Dermis lymphatic vessel endothelial cell (primary cell): ENCODE measurements at places on chromosomes 13 and 19. TPM values are rescaled to one million over a fixed set of nuclear protein-coding genes. Genes with fewer than 3 reads are reported as not detected.

The MISP3 gene
- total RNA-seq, result under 0.01 and 0.22 TPM in 2 replicates

The CEACAM8 gene
- not detected in 2 replicates for total RNA-seq

The STX10 gene
- 77.0 and 80.2 TPM in 2 replicates for total RNA-seq

The CGB2 gene
- total RNA-seq, result not detected in 2 replicates

The FXYD7 gene
- total RNA-seq, result not detected in 2 replicates

The NCAN gene
- not detected in 2 replicates for total RNA-seq

The CNN1 gene
- total RNA-seq, result under 0.01 TPM in 1 of 2 replicates, not detected in the other

The LYPD5 gene
- total RNA-seq, result 0.22 and 0.43 TPM in 2 replicates

The GPR4 gene
- 0.86 and 1.3 TPM in 2 replicates for total RNA-seq

The ERVK3-1 gene
- 20.9 and 25.0 TPM in 2 replicates for total RNA-seq

The ATP12A gene
- under 0.01 TPM in 1 of 2 replicates, not detected in the other for total RNA-seq

The HCST gene
- 0.17 and 0.54 TPM in 2 replicates for total RNA-seq

The RAB3A gene
- 0.34 and 0.76 TPM in 2 replicates for total RNA-seq

The PLVAP gene
- total RNA-seq, result 15.4 and 63.3 TPM in 2 replicates

The GALP gene
- total RNA-seq, result not detected in 2 replicates

The PSG2 gene
- total RNA-seq, result not detected in 2 replicates
